Suprapubic skin (tissue), 4 donors: ENCODE measurements at places on chromosomes 6 and 20.

GRCh38 chr20:59581993-59582679, 22.2 kb upstream of the PHACTR3 start:
- DNase-seq = peak; percentile 37

- DNase-seq = no peak
These were observed 112.1 kb downstream of the ASXL1 start for GRCh38 chr20:32470025-32470861.

- DNase-seq = no peak
These were observed 7.1 kb upstream of the GFRAL start for GRCh38 chr6:55319961-55320695.

DNA sequence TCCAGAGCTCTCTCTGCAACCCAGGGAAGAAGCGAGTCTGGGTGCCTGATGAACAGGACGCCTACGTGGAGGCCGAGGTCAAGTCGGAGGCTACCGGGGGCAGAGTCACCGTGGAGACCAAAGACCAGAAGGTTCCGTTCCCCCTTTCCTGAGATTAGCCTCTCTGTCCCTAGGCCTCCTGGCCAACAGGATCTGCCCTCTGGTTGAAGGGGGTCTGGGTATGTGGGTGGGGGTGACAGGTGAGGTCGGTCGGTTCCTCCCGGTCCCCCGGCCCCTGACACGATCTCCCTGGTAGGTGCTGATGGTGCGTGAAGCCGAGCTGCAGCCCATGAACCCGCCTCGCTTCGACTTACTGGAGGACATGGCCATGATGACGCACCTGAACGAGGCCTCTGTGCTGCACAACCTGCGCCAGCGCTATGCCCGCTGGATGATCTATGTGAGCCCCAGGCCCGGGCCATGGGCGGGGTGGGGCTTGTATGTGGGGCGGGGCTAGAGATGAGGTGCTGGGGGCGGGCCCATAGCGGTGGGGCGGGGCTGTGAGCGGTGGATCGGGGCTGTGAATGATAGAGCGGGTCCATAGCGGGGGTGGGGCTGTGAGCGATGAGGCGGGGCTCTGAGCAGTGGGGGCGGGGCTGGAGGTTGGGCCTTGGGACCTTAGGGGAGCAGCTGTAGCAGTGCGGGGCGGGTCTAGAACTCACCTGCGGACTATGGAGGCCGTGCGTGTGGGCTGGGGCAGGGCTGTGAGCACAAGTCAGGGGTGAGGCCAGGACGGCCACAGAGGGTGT, 23.9 kb downstream of the MYH7B start:
- no peak for DNase-seq

DNA sequence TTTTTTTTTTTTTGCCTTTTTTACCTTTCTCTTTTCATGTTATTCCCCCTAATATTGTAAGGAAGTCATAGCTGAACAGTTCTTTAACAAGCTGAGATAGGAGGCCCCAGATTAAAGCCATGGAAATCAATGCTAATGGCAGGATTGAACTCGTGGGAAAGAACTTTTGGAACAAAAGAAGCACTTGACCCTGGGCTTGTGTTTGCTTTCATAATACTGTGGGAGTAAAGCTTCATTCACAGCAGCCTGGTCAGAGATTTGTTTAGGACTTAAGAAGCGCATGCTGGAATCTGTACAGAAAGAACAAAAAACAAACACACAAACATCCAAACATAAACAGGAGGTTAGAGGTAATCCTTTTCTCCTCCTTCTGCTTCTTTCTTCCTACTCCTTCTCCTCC, 5.1 kb downstream of the HEY2 start:
- no peak for DNase-seq

- no peak for DNase-seq
These were observed 97.4 kb upstream of the ELOVL5 start for GRCh38 chr6:53446151-53446550.
